Neural crest cell (in vitro differentiated cells): ENCODE measurements at places on chromosomes 12 and 14. TPM values are rescaled to one million over a fixed set of nuclear protein-coding genes. Genes with fewer than 3 reads are reported as not detected.

DNA sequence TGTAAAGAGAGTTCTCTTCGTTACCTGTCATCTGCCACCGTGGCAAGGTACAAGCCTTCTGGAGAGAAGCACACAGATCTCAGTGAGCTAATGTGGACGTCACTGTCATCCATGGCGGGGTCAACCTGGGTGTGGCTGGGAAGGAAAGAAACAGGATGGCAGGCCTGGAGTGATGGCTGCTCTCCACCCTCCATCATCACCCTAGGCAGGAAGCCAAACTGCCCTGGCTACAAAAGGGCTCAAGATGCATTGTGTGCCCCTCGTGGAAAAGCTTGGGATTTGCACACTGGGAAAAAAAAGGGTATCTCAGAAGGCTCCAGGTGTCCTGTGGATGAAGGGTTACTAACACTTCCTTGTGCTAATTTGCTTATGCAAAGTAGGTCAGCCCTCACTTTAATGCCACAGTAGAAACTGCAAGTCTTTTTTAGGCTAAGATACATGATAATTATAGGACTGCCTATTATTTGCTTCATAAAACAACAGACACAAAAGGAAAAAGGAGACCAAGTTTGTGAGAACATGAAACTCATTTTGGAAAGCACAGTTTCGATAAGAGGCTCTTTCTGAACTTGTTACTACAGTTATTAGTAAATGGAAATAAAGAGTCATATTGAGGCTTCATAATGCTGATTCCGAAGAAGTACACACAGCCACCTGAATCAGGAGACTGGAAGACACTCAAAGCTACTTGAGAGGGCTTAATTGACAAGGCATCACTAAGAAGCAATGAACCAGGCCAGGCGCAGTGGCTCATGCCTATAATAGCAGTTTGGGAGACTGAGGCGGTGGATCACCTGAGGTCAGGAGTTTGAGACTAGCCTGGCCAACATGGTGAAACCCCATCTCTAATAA lies 18.9 kb downstream of the RFC5 start:
- no peak for DNase-seq

Gene VDR
- total RNA-seq: not detected in 2 replicates

- DNase-seq: no peak
Observed at GRCh38 chr12:104565606-104566243, 109.0 kb downstream of the CHST11 start.

DNA sequence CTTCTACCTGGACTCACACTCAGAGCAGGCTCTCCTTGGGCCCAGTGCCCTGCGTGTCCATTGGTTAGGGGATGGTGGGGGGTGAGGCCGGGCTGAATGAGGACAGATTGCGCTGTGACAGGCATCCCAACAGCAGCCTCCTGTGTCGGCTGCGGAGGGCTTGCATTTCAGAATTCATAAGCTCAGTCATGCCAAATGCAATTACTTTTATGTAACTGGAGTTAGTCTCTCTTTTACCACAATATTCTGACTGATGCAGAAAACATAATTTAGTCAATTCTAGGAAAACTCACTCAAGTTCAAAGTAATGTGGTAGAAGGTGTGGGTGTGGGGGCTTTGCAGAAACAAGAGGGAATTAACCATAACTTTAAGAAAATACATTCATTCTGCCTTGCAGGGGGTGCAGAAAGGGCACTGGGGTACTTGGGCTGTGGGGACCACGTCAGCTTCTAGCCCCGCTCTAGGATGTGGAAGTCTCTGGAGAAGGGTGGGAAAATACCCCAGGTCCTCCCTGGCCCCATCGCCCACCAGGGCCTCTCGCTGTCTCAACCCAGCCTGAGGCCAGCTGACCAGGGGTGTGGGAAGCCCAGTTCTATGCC lies 257.7 kb downstream of the ADGRD1 start:
- no peak for DNase-seq

GRCh38 chr12:68784015-68784414 lies 24.0 kb upstream of the MDM2 start:
- no peak for DNase-seq

- DNase-seq: no peak
Observed at GRCh38 chr12:127257366-127257935, 1009.5 kb upstream of the TMEM132C start.

DNA sequence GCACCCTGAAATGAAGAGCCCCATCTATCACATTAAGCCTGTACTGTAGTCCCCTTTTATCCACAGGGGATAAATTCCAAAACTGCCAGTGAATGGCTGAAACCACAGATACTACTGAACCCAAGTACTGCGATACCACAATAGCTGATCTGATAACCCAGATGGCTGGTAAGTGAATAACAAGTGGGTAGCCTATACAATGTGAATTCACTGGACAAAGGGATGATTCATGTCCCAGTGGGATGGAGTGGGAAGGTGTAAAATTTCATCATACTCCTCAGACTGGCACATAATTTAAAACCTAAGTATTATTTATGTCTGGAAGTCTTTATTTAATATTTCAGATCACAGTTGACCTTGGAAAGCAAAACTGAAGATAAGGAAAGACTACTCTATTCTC lies 201.3 kb downstream of the GPHN start:
- DNase-seq: no peak

DNA sequence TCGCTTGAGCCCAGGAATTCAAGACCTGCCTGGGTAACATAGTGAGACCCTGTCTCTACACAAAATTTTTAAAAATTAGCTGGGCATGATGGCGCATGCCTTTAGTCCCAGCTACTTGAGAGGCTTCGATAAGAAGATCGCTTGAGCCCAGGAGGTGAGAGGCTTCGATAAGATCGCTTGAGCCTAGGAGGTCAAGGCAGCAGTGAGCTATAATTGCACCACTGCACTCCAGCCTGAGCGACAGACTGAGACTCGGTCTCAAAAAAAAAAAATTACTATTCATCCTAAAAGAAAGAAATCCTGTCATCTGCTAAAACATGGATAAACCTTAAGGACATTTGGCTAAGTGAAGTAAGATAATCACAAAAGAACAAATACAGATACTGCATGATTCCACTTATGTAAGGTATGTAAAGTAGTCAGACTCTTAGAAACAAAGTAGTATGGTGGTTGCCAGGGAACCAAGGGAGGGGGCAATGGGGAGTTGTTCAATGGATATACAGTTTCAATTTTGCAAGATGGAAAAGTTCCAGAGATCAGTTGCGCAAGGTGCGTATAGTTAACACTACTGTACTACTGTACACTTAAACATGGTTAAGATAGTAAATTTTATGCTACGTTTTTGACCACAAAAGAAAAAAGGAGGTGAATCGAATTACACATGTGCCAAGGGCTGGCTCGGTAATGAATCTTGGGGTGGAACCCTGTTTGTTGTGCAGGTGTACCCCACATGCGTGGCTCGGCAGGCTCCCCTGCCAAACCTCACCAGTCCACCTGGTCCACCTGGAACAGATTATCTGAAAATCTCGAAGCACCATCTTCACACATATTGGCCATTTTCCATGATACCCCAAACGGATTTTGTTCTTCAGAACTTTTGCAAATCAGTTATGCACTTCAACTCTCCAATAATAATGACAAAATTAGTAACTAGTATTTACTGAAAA lies 18.3 kb upstream of the ATP2A2 start:
- no peak for DNase-seq

DNA sequence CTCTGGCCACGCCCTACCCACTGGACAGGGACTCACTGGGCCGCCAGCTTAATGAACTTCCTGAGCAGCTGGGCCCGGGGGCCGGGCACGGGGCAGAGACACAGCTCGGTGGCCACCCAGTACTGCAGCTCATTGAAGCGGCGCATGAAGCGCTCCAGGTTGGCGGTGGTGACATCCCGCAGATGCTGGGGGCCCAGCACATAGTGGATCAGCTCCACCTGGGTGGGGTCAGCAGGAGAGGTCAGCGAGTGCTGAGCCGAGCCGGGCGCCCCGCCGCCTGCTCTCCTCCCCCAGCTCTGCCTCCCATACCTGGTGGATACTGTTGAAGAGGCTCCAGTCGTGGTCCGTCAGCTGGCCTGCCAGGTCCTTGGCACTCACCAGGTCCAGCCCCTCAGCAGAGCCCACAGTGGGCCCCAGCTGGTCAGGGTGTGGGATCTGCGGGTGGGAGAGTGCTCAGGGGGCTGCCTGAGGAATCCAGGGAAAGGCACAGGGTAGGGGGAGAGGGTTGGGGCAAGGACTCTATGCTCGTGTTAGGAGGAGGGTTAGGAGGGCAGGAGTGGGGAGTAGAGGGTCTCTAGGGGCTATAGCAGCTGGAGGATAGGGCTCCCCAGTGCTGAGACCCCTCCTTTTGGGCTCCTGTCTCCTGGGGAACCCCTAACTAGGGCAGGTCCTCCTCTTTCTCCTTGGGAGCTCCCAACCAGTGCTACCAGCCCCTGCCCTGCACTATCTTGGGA lies 15.5 kb upstream of the ENDOU start:
- no peak for DNase-seq

DNA sequence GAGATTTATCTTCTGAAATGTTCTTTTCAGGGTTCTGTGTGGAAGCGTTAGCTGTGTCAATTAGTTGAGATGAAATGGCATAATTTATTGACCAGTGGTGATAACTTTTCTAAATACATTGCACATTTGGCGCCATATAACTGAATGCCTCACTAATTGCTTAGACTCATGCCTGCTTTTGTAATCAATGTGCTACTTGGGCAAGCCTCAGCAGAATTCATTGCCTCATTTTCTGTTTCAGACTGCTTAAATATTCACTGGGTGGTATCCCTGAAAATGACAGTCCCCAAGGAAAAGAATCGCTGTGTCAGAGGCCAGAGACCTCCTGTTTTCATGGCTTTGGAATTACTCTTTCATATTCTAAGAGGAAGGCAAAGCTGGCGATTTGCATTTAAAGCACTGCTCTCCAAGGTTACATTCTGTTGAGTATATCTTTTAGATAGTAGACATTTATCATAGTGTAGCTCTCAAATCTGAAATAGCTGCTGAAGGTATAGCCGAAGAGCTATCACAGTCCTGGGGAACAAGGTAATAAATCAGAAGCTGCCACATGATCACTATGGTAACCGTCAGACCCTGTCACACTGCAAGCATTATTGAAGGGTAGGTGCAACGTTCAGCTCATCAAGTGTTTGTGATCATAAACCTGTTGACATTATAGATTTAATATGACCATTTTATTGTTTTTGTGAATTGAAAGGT lies 297.3 kb upstream of the E2F7 start:
- no peak for DNase-seq

Gene CCDC88C
- total RNA-seq: 44.6 and 44.7 TPM in 2 replicates

DNA sequence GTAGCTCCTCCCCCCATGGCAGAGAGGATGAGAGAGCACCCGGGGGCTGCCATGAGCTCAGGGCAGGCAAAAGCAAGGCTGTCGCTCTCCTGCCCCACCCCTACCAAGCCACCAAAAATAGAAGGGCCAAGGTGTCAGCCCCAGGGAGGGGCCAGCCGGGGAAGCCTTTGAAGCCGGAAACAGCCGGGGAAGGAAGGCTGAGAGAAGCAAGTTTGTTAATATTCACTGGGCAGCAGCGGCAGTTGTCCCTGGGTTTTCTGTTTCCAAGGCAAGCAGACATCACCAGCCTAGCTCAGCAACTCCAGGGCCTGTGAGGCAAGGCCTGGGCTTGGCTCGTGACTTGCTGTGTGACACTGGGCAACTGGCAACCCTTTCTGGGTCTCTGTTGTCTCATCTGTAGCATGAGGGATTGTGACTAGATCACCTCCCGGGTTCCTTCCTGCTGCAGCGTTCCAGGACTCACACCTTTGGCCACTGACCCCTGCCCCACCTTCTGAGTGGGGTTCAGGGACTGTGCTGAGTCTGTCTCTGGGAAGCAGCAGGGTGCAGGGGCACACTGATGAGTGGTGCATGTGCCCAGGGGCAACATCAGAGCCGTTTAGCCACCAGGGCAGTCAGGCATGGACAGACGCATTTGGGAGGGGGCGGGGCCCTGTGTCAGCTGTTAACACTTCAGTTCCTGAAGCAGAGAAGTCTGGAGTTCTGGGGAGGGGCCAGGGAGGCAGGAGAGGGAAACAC lies 24.3 kb downstream of the SYNDIG1L start:
- peak; percentile 14 for DNase-seq

GRCh38 chr14:39432619-39433451 lies 602 bp upstream of the FBXO33 start:
- DNase-seq: peak; percentile 70

DNA sequence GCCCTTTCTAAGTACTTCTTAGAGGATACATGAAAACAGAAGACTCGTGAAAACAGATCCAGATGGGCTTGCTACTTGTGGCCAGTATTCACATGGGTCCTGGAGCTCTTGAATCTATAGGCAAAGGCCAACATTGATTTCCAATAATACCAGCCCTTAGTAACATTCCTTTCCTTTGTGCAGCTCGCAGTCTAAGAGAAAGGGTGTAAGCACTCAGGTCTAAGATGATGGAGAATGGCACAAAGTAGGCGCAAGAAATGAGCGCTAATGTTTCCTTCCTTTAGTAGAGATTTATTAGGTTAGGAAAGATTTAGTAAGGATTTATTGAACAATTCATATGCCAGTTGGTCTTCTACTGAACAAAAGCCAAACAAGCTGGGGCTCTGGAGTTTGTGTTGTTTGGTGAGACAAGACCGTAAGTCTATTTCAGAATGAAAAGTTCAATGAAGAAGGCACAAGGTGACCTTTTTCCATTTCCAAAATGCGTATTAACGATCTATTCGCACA lies 525 bp downstream of the RNU6-8 start:
- peak; percentile 11 for DNase-seq

DNA sequence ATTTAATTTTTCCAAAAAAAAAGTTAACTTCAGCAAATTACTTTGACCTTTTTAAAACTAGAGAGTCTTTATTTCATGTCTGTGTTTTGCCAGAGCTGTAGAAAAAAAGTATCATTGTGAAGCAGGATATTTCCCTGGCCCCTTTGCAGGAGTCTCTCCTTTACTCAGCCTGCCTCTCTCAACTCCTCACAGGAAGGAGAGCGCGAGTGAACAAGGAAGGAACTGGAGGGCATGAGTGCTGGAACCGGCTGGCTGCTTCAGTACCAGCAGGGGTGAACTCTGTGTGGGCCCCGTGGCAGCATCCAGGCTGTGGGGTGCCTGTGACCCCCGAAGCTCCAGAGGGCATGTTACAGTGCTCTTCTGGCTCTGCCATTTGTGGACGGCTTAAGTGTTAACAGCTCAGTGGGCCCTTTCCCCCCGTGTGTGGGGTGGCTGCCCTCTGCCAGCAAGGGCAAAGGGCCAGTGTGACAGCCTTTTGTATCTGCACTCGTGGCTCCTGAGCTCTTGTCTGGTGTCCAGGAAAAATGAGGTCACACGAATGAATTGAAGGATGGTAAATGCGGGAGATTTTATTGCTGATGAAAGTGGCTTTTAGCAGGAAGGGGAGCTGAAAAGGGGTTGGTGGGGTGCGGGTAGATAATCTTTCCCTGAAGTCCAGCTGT lies 76.6 kb upstream of the KCNH3 start:
- no peak for DNase-seq

DNA sequence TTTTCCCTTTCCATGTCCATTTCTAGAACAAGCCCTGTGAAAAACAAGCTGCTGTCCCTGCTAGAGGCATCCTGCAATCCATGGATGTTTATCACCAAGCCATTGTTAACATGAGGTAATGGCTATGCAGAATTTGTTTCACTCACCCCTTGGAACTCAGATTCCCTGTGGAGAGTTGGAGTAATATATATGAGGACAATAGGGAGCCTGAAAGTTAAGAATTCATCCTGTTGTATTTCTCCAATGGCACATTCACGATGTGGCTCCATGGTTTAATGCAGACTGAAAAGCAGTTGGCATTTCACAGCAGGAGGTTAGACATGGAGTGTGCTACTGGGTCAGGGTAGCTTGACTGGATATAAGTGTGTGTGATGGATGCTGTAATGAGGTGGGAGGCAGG lies 32.4 kb downstream of the GPR65 start:
- no peak for DNase-seq

- DNase-seq: no peak
Observed at GRCh38 chr14:53881161-53881871, 75.3 kb downstream of the BMP4 start.

Gene TEX52
- 0.25 TPM in 1 of 2 replicates, not detected in the other for total RNA-seq

GRCh38 chr14:63737582-63738006 lies 9.7 kb upstream of the SGPP1 start:
- DNase-seq: no peak
